Activated T-helper 1 cell treated with anti-CD3 and anti-CD28 coated beads, Interleukin-2, amount 50 U/mL, for 16 hours (primary cell): ENCODE measurements at places on chromosomes 4 and X.
A peak's percentile ranks its signal among the peaks of the same experiment; 100 is the strongest.

DNA sequence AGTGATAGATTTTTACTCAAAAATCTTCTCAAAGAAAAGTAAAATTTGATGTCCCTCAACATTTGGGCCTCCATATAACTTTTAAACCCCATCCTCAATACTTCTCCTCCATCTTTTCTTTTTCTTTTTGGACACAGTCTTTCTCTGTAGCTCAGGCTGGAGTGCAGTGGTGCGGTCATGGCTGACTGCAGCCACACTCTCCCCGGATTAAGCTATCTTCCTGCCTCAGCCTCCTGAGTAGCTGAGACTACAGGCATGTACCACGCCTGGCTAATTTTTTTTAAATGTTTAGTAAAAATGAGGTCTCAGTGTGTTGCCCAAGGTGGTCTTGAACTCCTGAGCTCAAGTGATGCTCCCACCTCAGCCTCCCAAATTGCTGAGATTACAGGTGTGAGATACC lies 33.1 kb downstream of the KDM6A start:
- DNase-seq, result no peak

DNA sequence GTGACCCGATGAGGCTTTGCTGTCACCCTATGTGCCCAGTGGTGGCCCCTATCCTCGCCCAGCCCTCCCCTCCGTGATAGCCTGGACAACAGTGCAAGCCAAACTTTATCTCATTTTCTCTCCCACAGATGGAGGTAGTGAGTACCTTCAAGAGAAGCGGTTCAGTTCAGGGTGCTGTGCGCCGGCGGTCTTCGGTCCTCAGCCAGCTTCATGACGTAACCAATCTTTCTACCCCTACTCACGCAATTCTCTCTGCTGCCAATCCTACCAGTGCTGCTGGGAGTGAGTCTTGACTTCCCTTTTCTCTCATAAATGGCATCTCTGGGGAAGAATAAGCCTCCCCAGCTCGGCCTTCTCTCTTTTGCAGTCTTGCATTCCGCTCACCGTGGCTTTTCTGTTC lies 29.5 kb downstream of the CCNQ start:
- no peak for DNase-seq

DNA sequence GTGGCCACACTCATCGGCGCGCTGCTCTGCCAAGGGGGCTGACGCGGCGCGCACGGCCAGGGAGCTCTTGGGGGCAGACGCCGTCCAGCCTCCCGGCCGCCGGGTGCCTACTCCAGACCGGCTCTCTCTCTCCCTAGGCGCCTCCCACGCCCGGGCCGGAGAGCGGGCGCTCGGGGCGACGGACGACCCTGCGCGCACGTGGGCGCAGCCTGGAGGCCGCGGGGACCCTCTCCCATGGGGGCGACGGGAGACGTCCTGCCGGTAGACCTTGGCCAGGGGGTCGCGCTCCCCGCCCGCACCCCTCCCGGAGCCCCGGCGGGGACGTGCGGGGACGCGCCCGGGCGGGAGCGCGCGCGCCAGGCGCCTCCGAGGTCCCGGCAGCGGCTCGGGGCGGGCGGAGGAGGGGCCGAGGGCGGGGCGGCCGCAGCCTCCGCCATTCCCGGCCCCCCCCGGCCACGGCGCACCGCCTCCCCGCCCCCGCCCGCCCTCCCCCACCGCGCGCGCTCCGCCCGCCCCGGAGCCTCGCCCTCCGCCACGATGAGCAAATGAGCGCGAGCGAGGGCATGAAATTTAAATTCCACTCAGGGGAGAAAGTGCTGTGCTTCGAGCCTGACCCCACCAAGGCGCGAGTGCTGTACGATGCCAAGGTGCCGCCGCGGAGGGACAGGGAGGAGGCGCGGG lies at the start of gene MSL3:
TSS of gene MSL3 (plus strand) at position 519 of the 681 bp plus-strand sequence. CDS start at position 546, 27 bp downstream.
- peak; percentile 9 for DNase-seq

DNA sequence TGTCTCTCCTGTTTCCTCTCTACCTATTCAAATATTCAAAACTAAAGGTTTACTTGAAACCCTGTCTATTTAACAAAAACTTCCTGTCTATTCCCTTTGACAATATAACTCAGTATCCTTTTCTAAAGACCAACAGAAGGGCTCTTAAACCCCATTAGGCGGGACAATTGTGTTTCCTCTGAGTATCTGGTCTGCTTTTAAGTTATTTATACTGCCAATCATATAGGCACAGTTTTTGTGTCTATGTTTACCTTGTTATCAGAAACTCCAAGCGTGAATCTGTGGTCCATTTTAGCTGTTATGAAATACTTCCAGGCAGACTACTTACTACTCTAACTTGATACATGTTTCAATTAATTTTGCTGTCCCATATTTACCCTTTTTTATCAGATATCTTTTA lies 350.0 kb upstream of the CTSO start:
- no peak for DNase-seq

GRCh38 chr4:54228546-54228945 lies 547 bp upstream of the PDGFRA start:
- no peak for DNase-seq

- no peak for DNase-seq
Observed at GRCh38 chr4:27916452-27917184, 1056.0 kb downstream of the STIM2 start.

DNA sequence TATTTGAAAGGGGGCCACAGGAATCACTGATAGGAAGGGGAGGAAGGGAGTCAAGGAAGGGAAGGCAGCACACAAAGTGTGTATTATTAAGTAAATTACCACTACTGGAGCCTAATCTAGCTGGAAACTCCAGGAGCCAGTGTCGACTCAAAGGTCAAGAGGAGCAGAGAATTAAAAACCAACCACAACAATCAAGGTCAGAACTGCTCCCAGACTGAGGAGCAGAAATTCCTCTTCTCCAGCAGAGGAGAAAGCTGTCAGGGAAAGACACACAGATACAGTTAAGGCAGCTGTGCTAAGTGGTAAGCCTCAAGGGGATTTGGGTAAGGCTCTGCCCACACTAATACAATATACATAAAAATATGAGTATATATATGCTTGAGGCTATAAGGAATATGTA lies 87.5 kb upstream of the PTPN13 start:
- no peak for DNase-seq

GRCh38 chr4:139749338-139749737 lies 83.7 kb downstream of the MGST2 start:
- DNase-seq, result no peak

- DNase-seq, result no peak
Observed at GRCh38 chr4:147493307-147493706, 12.4 kb downstream of the EDNRA start.

- DNase-seq, result no peak
Observed at GRCh38 chrX:70769659-70770227, 138.8 kb downstream of the TEX11 start.

GRCh38 chr4:122612540-122612939 lies 8.3 kb downstream of the IL21 start:
- no peak for DNase-seq

GRCh38 chr4:38618505-38618904 lies 45.5 kb upstream of the KLF3 start:
- DNase-seq, result no peak

DNA sequence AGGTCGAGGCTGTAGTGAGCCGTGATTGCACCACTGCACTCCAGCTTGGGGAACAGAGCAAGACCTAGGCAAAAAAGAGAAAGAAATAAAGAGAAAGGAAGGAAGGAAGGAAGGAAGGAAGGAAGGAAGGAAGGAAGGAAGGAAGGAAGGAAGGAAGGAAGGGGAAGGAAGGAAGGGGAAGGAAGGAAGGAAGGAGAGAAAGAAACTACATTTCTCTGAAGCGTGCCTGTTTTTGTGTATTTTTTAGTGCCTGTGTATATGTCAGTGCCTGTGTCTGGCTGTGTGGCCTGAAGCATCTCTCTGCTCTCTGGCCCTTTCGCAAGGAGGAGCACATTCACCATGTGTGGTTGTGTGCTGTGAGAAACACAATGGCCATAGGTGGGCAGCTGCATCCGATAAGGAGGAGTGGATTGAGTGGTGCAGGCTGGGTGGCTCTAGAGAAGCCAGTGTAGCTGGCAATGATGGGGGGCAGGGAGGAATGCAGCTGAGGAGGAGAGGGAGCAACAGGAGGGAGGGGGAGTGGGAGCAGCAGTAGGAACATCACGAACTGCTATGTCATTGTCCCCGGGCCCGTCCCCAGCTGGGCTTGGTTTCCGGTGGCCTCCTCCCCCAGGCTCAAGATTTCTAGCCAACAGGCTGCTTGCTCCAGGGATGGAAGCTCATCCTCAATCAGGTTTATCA lies 11.4 kb downstream of the SYN1 start:
- no peak for DNase-seq

DNA sequence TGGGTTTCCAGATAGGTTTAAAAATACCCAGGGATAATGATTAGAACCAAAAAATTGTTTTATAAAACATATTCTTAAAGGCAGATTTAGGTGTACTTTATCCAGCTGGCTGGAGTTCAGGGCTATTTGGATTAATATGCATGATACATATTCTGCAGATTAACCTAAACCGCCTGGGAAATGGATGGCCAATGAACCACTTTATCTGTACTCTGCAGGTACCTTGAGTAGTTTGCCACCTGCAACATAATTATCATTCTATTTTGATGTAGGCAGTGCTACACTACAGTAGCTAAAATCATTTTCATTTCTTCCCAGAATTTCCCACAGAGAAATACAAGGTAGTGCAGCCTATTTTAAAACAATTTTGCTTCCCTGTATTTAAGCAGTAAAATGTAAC lies 683.2 kb upstream of the GNPDA2 start:
- DNase-seq, result no peak

DNA sequence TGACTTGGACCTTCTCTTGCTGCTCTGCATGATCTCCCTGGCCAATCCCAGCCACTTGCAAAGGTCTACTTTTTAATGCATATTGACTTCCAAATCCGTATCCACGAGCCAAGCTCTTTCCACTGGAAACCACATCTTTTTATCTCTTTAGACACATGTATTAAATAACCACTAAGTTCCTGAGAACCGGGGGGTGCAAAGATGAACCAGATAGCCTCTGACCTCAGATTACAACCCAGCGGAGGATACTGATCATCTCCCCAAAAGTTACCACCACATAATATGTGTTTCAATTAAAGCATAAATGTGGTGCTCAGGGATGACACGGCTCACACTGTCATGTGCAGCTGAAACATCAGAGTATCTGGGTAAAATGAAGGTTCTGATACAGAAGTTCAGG lies 40.4 kb upstream of the FAM9B start:
- no peak for DNase-seq

GRCh38 chr4:182126603-182127002 lies 116.6 kb upstream of the TENM3 start:
- no peak for DNase-seq

DNA sequence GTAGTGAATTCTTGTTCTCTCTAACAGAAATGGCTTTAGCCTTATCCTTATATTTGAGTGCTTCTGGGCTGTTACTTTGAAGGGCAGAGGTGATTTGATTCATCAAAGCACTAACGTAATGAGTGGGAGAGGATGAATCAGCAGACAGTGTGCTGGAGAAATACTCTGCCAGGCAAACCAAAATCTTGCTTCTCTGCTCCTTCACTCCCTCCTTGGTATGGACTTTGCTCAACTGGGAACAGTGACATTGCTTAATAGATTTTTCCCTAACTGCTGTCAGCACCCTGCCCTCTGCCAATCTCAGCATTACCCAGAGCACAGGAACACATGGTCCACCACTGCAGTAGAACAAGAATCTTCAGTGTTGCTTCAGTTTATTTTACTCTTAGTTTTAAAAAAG lies 56.0 kb downstream of the PDLIM5 start:
- no peak for DNase-seq

DNA sequence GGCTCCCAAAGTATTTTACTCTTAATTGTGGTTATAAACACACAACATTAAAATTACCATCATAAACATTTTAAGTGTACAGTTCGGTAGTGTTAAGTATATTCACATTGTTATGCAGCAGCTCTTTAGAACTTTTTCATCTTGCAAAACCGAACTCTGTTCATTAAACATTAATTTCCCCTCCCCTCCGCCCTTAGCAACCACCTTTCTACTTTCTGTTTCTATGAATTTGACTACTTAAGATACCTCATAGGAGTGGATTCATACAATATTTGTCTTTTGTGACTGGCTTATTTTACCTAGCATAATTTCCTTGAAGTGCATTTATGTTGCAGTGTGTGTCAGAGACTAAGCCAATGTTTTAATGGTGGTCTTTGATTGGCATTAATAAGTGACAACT lies 32.6 kb downstream of the IL13RA1 start:
- no peak for DNase-seq

DNA sequence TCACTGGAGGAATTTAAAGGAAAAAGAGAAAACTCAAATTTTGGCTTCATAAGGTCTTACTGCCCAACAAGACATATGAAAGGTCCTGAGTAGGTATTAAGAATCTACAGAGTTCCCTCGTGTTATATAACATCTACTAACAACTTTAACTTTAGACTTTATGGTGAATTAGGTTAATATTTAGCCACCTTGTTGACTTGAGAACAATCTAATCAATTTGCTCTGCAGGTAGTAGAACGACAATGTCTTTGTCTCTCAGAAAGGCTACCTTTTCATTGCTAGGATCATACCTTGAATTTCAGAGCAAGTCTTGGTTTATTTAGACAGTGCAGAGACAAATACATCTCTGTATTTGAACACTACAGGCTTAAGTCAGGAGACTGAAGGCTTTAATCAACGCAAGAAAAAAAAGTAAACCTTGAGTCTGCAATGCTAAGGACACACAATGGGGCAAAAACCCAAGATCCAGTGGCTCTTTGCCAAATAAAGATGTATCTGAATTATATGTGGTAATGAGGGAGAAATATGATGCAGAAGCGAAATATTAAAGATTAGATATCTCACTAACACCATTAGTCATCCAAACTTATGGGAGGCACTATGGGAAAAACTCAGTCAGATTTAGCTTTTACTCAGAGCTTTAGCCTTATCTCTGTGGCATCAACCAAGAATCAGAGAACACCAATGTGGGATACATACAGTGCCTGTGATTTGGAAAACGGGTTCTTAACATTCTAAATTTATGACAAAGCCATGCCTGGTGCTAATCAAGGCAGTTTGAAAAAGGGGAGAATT lies 93.6 kb upstream of the FTHL17 start:
- no peak for DNase-seq

DNA sequence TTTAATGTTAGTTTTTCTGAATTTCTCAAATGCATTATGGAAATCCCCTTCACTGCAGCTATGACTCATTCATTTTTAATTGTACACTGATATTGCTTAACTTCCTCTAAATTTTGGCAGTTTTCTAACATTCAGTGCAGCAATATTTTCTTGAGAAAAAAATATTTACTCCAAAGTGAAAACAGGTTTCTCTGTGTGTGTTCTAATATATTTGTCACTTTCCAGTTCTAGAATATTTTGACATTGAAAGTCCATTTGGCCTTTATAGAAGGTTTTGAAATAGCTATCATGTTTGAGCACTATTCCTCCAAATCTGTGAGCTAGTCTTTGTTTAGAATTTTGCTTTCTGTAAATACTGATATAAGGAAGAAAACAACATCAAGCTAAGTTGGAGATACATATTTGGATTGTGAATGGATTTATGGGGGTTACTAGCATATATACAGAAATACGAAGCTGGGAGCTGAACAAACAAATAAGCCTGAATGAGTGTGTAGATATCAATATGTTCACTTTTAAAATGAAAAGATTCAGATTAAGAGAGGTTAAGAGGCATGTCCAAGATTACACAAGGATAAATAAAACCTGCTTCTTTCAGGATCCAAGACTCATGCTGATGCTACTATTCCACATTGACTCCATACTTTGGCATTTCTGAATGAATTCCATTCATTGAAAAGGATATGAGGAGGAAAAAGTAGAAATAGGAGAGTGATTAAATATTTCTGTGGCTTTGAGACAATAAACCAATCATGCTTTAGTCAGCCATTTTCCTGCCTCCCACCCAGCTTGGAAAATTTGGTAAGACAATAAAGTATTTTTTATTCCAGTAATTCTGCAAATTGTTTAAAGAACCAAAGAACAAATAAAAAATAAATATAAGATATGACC lies 57.3 kb upstream of the SLIT2 start:
- no peak for DNase-seq
